ENCODE measurements at places on chromosomes 3 and 15.

DNA sequence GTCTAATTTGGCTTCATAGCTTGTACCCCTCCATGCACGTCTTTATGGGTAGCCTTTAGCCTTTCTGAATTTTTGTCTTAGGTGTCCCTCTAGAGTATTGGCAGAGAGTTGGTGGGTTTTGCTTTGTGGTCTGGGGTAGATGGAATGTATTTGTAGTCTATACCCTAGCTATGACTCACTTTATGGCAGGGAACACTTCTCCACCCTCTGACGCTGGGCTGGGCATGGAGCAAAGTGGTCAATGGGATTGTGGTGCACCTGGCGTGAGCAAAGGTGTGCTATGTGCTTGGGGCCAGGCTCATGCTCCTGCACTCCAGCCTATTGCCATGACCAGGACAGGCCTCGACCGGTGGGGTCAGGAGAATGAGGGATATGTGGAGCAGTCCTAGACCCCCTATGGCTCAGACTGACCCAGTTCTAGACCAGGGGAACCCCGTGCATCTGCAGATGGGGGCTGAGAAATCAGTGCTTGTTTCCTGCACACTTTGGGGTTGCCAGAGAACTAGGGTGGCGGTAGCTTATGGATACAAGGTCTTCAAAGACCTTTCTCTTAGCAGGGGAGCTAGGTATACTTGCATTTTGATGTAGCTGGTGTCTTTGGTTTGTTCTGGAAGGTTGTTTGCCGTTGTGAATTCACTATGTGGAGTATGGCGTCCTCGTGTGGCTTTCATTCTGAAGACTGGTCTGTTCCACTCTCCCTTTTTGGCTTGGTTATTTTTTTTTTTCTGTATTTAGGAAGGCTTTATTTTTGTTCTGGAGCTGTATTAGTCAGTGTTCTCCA lies 49.4 kb upstream of the RPL32 start:
- DNase-seq: no peak

- no peak for DNase-seq
Observed at GRCh38 chr15:100234158-100235029, 107.4 kb downstream of the ADAMTS17 start.

- DNase-seq: no peak
Observed at GRCh38 chr3:184218814-184219213, 10.6 kb upstream of the VWA5B2 start.

DNA sequence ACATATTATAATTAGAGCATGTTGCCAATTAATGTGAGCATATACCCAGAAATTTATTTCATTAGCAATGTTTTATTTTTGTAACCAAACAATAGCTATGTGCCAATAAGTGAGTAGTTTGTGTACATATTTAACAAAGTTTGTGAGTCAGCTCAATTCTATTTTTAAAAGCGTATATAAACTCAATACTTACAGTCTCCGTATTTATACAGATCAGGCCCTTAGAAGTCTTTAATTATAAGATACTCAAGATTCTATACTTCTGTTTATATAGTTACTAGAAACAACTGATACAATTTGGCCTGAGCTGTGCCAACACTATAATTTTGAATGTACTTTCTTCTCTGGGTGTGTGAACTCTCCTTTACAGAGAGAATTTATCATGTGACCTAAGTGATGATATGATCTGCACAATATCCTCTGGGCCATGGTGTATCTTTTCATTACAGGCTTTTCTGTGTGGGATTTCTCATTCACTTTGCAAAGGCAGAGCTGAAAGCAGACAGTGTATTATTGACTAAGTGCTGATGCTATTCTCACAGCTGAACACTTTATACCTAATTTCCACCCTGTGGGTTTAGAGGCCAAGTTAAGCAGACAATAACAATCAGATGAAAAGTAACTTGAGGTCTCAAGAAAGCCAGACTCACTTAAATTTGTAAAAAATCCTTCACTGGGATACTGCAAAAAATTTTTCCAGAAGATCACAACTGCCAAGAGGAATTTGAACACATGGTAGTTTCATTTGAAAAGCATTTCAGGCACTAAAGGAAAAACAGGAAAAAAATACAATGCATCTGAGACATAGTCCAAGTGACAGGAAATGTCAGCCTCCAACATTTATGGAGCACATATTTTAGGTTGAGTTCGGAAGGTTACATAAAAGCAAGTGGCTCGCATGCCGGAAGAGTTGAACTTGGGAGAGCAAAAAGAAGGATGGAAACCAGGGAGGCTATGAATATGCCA lies 277.9 kb upstream of the SEMA6D start:
- DNase-seq: no peak

- DNase-seq: no peak
Observed at GRCh38 chr3:159664006-159664405, 324.6 kb upstream of the IL12A start.

GRCh38 chr15:45684533-45684932 lies 49.7 kb downstream of the SQOR start:
- no peak for DNase-seq

DNA sequence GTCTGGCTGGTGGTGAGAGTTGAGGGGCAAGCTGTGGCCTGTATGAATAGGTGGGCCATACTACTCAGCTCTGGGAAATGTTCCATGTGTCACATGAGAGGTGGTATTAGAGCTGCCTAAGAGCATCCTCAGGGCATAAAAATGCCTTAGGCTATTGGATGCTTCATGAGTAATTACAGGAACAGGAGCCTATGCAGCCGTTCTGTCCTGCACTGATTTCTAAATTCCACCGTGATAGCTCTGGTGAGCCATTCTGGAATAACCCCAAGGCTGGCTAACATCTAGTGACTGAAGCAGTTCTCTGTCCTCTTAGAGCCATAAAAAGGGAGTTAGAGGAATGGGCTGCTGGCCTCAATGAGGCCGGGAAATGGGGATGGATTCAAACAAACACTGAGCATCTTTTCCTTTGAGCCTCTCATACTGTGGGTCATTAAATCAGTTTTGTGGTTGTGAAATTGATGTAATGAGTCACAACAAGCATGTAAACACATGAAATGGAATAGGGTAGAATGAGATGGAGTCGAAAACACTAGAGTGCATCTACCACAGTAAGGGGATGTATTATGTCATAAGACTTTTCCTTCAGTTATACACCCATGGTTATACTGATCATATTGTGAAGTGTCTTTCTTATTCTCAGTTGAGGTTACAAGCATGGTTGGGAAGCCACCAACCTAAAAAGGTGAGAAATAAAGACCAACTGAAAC lies 41.0 kb downstream of the DGKG start:
- DNase-seq: no peak

DNA sequence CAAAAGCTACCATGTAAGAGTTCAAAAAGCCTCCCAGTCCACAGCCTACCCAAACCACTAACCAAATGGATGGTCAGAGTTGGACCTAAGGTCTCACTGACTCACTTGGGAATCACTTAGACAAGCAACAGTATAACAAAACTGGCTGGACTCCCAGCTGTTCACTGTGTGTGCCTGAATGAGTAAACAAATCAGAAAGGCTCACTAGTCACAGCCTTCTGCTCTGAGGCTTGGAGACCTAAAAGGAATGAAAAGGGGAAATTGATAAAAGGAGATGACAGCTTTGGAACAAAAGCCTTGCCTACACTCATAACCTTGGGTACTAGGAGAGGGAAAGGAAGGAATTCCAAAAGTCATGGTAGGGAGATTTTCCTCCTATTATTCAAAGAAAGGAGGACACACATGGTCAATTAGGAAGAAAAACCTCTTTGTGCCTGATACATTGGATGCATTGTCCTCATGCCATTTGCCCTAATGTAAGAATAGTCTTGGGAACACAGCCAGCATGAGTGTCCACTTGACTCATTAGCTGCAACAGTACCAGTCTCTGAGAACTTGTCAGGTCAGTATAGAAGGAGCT lies 92.3 kb downstream of the FRMD5 start:
- DNase-seq: peak; percentile 94

- DNase-seq: no peak
Observed at GRCh38 chr3:25888892-25889524, 99.1 kb downstream of the OXSM start.

- DNase-seq: no peak
Observed at GRCh38 chr3:60514866-60515265, 736.4 kb downstream of the FHIT start.

DNA sequence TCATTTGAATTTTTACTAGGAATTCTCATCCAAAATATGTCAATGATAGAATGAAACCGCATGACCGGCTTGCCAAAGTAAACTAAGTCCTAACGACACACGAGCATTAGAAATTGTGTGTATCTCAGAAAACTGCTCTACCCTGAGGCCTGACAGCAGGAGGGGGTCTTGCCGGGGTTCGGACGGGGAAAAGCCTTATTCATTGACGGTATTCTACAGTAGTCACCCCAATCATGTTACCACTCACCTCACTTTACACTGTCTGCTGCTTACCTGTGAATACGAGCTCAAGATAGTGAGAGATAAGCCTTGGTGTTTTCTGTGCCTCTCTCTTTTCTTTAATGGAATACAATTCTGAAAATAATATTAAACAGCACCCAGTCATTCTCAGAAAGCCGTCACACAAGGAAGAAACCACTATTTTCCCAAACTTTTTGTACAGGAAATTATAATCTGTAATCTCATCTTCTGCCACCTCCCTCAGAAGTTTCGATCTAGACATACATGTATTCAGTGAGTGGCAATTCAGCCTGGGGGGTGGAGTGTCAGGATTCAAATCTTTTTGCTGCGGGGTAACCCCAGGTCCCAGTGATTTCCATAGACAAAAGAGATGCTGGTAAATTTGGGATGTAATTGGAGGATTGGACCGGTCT lies 492 bp upstream of the FAM43A start:
- DNase-seq: no peak

- DNase-seq: no peak
Observed at GRCh38 chr15:99016680-99017321, 9.2 kb upstream of the PGPEP1L start.

DNA sequence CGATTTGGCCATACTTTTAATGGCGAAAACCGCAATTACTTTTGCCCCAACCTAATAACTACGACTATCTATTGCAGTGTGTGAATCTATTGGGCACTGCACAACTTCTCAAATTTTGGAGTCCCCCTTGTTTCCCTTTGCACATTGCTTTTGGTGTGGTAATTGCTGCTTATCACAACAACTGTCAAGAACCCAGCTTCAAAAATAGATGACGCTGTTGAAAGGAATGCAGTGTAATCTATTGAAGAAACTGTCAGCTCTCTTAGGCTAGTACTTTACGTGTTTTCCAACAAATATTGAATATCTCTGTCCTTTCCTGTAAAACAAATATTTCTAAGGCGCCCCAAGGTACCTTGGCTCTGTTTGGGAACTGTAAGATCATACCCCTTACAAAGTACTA lies 222.8 kb upstream of the UBE2E2 start:
- no peak for DNase-seq

DNA sequence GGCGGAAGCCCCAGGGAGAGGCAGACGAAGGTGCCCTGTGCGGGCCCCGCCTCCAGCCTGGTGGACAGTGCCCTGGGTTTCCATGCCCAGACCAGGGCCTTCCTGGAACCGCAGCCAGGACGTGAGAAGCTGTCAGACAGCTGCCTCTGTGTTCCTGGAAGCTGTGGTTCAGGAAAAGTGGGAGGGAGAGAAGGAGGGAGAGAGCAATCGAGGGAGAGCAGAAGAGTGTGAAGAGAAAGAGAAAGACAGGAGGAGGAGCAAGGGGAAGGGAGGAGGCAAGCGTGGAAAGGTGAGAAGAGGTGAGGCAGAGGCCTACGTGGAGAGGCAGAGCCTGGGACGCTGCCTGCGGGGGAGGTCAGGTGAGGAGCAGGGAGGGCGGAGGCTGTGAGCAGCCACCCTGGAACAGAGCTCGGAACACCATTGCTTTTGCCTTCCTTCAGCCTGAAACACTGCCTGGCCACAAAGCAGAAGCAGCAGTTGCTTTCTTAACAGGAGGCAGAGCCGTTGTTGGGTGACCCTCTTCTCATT lies 18.6 kb downstream of the ZDHHC19 start:
- no peak for DNase-seq

DNA sequence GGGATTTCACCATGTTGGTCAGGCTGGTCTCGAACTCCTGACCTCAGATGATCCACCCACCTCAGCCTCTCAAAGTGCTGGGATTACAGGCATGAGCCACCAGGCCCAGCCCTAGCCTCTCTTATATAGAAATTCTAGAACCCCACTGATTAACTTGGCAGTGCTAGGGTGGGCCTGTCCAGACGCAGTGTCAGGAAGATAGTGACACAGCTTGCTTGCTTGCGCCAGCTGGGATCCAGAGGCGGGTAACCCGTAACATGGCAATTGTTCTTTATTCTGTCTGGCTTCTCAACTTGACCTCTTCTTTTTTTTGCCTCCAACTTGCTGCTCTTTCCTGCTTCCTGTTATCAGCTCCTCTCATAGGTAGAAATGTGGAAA lies 16.2 kb downstream of the CEP19 start:
- DNase-seq: no peak

GRCh38 chr3:72384602-72385001 lies 463.6 kb downstream of the SHQ1 start:
- no peak for DNase-seq

DNA sequence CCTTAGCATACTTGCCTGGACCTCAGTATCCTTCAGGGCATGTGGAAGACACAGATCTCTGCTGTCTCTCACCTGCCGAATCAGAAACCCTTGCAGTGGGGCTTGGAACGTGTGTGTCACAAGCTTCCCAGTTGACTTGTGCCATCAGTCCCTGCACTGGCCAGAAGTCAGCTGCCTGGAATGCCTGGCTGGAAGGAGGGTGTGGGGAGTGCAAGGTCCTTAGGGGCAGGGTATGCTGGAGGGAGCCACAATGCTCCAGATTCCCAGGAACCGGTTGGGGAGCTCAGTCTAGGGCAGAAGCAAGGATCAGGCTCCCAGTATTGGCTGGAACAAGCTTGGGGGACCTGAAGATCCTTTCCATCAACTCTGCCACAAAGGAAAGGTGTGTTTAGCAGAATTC lies 27.1 kb downstream of the SPSB4 start:
- no peak for DNase-seq

GRCh38 chr3:19488939-19489338 lies 340.6 kb downstream of the KCNH8 start:
- no peak for DNase-seq

GRCh38 chr3:194103505-194103904 lies 32.4 kb upstream of the HES1 start:
- no peak for DNase-seq

DNA sequence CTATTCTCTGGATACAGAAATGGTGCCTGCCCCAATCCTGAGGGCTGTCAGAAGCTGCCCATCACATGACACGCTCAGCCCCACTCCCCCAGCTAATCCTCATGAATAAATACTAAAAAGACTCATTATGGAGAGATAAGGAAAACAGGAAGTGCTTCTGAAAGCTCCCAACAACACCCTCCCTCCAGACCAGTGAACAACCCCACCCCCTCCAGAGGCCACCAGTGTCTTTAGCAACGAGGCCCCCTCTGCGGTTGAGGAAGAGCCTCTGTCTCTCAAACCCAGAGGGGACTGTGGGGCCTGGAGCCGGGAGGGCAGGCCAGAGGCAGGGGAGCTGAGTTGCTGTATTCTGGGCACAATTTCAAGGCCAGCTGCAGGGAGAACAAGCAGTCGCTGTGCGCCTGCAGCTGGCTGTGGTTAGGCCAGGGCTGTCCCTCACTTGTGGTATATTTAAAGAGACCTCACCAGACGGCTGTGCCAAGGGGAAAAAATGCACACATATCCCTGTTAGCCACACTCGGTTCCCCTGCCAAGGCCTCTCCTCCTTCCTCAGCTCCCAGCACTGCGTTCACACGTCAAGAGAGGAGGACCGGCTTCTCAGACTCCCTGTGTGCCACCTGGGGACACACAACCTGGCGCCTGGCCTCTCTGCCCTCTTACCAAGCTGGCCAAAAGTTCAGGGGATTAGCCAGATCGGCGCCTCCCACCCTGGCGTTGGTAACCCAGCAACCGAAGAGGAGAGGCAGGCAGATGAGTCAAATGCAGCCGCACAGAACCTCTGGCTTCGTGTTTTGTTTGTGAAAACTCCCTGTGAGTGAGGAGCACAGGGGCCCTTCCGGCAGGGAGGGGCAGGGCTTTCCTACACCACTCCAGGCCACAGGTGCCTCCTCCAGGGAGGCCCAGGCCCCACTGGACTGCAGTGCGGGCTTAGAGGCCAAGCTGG lies 101.2 kb upstream of the ETV5 start:
- peak; percentile 26 for DNase-seq
